Activated CD4-positive, alpha-beta T cell treated with anti-CD3 and anti-CD28 coated beads, Interleukin-2, Interleukin-4, amounts not matched to agents 100 ng/mL and 50 ng/mL, durations not matched to agents 16 hours and 8 hours (primary cell): ENCODE measurements at places on chromosomes 4 and X.
A peak's percentile ranks its signal among the peaks of the same experiment; 100 is the strongest.

DNA sequence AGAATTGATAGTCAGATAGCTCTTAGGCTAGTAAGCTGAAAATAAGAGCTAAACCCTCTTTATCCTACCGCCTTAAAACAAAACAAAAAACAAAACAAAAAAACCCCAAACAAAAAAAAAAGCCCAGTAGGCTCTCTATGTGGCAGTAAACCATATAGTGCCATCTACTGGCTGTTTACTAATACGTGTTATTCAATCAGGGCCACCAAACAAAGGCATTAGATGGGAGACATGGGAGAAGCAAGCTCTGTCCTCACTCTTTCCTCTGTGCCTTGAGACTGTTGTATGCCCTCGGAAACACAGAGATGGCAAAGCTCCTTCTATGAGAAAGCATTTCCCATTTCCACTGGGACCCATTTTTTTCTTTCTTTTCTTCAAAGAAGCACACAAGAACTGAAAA, 148.8 kb upstream of the MID1 start:
- peak; percentile 22 for DNase-seq

GRCh38 chr4:5884796-5885195, 8.1 kb downstream of the CRMP1 start:
- no peak for DNase-seq

- no peak for DNase-seq
These were observed 1682.7 kb upstream of the PCDH7 start for GRCh38 chr4:29037501-29037900.

DNA sequence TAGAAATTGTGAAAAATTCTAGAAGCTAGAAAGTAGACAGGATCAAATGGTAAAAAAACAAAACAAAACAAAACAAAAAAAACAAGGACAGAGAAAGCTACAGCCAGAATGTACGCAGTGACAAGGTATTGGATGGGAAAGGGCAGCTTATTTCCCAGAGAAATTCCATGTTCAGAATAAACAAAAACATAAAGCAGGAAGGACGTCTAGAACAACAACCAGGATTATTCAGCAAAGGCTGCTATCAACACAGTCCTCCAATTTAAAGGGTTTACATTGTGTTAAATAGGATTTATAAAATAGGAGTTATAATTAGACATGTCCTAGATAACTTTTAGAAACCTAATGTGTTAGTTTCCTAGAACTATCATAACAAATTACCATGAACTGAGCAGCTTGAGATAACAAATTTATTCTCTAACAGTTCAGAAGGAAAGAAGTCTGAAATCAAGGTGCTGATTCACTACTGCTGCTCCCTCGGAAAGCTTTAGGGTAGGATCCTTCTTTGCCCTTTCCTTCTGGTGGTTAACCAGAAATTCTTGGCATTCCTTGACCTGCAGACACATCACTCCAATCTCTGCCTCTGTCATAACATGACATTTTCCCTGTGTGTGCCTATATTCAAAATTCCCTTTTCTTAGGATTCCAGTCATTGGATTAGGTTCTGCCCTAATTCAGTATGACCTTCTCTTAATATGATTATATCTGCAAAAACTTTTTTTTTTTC, 175.6 kb downstream of the SNCA start:
- DNase-seq: no peak

GRCh38 chrX:39476604-39477021, 621.1 kb downstream of the BCOR start:
- no peak for DNase-seq

DNA sequence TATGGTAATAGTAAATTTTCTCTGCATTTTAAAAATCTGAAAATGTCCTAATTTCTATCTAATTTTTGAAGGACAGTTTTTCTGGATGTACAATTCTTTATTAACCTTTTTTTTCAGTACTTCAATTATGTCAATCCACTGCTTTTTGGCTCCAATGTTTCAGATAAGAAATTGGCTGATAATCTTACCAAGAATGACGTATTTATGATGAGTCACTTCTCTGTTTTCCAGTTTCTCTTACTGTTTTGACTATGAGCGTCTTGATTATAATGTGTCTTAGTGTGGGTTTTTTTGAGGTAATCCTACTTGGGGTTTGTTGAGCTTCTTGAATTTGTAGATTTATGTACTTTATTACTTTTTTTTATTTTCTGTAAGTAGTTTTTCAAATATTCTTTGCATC, 47.2 kb downstream of the UGT2B11 start:
- DNase-seq: no peak

GRCh38 chr4:141022111-141022695, 111.1 kb downstream of the RNF150 start:
- DNase-seq: no peak

- DNase-seq: no peak
These were observed 119.7 kb upstream of the RBPJ start for GRCh38 chr4:26201120-26201519.

DNA sequence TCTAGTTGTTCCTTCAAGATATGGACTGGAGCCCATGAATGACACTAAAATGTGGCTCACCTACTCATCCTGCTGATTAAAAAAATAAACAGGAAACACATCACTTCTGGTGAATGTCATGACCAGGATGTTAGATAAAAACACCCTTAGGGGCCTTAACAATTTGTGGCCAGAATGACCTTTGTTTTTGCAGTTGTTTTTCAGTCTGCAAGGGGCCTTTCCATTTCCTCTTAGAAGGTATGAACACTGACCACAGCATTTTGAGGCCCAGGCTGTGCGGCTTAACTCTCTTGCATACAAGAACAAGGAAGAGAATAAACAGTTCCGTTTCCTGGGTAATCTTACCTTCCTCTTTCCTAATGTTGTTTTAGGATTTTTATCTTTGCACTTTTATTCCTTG, 113.2 kb downstream of the IL1RAPL2 start:
- DNase-seq: no peak

DNA sequence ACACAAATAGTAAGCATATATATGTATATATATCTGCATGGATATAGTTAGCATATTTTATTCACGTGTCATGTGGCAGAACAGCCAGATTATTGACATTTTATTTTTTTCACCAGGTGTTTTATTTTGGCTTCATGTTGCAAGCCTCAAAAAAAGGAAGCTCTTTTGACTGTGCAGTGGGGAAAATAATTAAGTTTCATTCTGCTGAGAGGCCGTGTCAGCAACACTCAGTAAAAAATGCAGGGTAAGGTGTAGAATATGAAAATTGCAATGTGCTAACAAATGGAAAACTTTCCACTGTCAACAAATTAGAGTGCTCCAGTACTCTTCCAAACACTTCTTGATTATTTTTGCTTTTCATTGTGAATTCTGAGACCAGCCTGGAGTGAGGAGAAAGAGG, 511.5 kb downstream of the GLUD2 start:
- no peak for DNase-seq

GRCh38 chrX:9038244-9038643, 4.3 kb upstream of the FAM9B start:
- DNase-seq: no peak

DNA sequence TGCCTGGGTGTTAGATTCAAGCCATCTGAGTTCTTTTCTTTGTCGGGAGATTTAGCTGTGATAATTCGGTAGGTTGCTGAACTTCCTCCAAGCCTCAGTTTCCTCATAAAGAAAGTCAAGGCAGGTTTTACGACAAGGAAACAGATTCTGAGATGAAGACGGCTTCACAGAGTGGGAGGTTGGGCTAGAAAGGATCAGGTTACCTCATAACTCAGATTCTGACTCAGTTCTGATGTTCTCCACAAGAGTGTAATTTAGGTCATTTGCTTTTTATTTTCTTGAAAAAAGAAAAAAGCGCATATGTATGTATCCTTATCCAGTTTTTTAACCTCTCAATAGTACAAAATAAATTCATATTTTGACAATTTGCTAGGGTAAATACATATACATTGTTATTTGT, 47.2 kb upstream of the ELOVL6 start:
- DNase-seq: no peak

GRCh38 chr4:83855044-83855443, 319.1 kb downstream of the GPAT3 start:
- DNase-seq: no peak

DNA sequence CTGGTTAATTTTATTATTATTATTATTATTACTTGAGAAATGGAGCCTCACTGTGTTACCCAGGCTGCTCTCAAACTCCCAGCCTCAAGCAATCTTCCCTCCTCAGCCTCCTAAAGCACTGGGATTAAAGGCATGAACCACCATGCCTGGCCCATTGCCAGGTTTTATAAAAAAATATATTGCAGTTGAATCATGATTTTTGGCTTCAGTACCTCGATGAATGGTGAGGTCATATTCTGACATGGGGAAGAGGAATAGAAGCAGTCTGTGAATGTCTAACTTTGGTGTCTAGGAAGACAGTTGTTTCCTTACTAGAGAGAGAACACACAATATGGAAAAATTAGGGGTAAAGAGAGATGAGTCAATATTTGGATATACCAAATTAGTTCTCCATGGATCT, 32.0 kb downstream of the CCSER1 start:
- no peak for DNase-seq

DNA sequence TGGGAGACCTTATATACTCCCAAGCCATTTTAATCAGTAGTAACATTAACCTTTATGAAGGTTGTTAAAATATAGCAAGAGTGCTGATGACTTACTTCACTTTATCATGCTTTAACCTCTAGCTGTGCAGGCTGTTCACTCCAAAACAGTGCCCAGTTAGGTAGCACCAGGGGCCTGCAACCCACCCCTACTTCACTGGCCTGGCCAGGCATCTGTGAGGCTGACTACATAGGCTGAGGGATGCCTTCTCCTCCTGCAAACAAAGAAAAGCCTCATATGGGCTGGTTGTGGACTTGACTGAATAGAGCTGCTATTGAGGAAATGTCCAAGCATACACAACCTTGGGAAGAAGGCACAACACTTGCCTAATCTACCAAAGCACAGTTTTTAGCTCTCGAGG, 172.8 kb downstream of the SHROOM3 start:
- DNase-seq: no peak

DNA sequence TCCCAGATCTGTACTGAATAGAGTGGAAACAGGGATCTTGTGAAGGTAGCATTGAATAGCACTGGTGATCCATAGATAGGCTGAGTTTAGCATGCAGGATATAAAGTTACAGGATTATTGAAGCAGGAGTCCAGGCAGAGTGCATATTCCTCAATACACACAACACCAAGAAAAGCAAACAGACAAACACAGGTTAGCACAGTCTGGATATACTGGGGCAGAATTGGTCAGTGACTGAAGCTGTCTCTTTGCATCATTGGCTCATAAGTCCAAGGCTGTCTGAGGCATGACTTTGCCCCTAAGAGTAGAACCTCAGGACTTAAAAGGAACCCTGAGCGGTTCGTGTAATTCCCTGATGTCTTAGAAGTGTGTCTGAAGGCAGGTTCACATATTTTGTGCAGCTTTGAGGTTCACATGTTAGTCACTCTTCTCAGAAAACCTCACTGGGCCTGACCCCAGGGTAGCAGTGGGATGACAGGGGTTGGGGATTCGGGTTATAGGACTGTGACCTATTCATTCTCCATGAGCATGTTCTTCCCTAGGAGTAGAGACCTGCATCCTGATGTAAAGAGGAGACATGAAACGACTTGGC, 134.6 kb downstream of the AASDH start:
- no peak for DNase-seq

DNA sequence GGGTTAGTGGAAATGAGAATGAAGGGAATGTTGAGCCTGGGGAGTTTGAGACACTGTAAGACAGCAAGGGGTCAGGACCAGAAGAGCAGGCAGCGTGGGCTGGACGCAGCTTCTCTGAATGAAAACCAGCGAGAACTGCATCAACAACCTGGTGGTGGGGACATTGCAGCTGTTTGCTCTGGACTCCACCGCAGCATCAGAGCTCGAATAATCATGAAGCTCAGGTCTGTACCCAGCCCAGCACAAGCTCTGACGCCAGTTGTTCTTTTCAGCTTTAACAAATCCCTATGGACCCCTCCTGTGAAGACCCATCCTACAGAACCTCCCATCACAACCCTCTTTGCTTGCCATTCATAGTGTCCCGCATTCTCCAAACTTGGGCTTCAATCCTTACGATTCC, 106.8 kb upstream of the PNPLA4 start:
- no peak for DNase-seq

DNA sequence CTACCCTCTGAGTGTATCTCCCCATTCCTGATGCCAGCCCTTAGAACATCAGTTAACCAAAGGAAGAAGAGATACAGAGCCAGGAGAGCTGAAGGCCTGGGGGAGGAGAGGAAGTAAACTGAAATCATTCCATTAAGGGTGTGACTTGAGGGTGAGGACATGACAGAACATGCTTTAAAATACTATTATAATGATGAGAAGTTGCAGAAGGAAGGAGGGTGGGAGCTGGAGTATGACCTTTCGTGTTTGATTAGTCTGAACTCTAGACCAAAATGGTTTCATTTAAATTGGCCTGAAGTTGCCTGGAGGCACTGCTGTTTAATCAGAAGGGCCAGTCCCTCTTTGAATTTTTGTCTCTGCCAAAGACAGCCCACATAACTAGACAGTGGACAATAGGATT, 11.4 kb downstream of the INTS6L start:
- DNase-seq: no peak

- no peak for DNase-seq
These were observed 1490.1 kb upstream of the IGFBP7 start for GRCh38 chr4:58600290-58600689.

DNA sequence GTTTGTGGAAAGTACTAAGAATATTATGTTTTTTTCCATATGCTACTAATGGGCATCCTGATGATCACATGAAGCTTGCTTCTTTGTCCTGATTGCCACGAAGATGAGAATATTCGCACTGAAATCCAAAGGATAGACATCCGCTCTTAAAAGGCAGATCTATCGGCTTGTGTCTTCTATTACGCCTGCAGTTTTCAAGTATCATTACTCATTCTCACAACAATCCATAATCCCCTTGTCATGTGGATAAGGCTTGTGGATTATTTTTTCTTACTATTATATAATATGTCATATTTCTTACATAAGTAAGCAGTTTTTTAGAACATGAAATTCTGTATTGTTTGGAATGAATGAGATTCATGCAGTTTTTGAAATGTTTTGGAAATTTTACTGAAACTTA, 62.8 kb downstream of the KCNIP4 start:
- DNase-seq: no peak

GRCh38 chr4:132502096-132502552, 647.0 kb upstream of the PCDH10 start:
- DNase-seq: peak; percentile 0

DNA sequence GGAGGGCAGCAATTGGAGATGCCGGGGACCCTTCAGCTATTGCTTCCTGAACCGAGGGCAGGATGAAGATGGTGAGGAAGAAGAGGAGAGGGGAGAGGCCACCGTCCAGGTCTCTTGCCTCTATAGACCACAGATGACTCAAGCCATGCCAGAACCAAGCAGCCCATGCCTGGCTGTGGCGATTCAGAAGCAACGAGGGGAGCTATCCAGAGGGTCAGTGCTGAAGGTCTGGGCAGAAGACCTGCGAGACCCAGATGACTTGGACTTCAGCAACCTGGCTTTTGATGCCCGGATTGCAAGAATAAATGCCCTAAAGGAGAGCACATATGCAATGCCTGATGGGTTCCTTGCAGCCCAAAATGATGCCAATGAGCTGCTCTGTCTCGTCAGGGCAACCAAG, 70.2 kb upstream of the PRPS2 start:
- DNase-seq: no peak

DNA sequence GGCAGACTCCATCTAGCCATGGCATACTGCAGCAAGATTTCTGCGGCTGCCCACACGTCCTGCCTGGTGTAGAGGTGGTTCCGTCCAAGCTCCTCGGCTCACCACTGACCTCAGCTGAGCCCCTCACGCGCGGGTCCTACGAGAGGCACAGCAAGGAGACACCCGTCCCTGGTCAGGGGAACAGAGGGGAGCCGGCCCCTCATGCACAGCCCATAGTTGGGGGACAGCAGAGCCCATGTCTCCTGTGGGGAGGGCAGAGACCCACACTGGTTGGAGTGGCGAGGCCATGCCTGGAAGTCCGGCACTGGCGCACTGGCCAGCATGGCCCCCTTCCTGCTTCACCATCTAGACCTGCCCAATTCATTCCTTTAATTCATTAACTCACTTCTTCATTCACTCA, 80.8 kb downstream of the HTRA3 start:
- DNase-seq: no peak
